HuH-7.5 (cell line): ENCODE measurements at places on chromosomes 12 and 14.

GRCh38 chr12:120263748-120264085 is 1.8 kb downstream of the PXN start:
- no peak for DNase-seq

DNA sequence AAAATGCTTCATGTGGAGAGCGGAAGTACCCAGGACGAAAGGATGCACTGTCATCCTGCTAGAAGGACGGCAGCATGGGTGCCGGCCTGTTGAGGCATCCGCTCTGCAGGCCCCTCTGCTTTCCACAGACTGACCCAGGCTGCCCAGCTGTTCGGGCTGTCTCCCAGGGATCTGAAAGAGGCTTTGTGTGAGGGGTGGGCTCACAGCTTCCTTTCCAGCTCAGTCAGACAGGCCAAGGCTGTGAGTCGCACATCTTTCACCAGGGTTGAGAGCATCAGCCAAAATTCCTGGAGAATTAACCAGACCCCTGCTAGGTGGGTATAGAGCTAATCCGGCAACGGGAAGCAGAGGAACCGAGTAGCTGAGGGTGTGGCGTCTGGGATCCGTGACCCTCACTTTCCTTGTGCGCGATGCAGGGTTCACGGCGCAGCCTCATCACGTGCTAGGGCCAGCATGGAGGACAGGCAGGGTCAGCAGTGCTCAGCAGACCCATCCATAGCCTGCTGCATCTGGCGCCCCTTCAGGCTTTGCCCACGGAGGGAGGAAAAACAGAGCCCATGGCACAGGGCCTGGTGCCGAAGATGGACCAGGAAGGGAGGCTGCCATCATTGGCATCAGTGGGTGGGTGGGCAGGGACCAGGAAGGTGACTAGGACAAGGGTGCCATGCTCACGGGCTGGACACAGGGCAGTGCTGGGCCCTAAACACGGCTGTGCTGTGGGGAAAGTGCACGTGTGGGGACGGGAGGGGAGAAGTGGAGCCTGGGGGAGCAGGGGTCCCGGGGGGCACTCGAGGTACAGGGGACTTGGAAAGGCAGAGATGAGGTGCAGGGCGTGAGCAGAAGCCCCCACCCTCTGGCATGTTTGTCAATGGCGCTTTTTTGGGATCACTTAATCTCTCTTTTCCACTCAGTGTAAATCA is 9.2 kb upstream of the SIVA1 start:
- no peak for DNase-seq

DNA sequence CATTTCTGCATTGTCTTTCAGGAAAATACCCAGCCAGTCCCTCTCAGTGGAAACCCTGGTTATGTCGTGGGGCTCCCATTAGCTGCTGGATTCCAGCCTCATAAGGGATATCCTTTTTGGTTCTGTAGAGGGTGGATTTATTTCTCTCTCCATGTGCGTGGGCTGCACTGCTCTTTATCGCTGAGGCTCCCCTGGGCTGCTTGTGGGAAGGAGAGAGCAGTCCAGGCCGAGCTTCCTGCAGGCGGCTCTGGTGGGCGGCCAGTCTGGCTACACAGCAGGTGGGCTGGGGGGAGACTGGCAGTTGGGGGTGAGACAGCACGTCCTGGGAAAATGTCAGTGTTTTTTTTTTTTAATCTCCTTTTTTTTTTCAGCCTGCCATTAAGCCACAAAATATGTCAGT is 27.6 kb downstream of the TCTN1 start:
- DNase-seq = no peak

DNA sequence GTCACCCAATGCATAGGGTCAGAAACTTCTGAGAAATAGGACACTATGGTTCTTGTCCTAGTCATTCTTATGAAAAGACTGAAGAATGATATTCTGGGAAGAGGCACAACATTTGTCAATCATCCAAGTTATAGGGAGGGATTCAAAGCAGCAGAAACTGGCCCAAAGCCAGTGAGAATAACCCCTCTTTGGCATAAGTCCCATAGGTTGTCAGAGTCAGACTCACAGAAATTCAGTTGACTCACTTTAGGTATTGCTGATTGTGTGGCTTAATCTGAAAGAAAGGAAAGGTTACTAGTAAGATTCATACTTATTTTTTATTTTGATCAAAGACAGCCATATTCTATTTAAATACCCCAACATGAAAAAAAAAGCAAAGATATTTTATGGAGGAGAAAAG is 151.0 kb downstream of the SRGAP1 start:
- no peak for DNase-seq

DNA sequence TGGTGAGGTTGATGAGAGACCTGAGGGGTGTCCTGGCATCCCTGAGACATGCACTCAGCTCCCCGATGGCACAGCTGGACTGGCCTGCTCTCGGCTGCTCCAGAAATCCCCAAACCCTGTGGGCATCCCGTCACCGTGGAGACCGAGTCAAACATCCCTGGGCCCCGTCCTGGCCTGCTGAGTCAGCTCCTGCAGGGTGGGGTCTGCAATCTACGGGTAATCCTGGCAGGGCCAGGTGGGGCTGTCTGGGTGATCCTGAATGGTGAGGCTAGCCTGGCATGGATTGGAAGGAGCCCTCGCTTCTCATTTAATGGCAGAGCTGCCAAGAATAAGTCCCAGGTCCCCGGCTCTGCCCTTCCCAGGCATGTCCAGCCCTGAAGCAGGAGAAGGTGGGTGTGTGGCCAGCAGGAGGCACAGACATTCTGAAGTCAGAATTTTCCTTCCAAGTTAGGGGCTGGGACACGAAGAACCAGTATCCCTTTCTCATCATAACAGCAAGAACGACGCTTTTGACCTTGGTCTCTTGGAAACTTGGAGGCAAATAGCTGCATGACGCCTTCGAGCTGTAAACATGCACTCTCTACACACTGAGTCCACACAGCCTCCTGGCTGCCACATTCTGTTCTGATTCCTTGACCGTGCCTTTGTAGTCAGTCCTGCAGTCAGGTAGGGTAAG is 17.7 kb upstream of the SERPINA4 start:
- DNase-seq = no peak

DNA sequence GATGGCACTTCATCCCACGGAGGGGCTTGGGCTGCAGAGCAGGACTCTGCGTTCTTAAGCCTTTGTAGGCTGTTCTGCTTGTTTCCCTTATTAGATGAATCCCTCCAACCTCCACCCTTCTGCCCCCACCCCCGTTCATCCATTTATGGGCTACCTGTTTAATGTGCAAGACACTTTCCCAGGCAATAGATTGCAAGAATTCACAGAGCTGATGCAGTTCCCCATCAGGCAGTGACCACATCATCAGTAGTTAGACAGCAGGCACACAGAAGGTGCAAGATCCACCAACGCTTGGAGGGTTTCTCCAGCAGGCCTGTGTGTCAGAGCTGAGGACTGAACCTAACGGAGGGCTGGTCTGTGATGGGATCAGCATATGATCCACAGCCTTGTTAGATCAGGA is 1.2 kb upstream of the C1R start:
- DNase-seq = no peak

DNA sequence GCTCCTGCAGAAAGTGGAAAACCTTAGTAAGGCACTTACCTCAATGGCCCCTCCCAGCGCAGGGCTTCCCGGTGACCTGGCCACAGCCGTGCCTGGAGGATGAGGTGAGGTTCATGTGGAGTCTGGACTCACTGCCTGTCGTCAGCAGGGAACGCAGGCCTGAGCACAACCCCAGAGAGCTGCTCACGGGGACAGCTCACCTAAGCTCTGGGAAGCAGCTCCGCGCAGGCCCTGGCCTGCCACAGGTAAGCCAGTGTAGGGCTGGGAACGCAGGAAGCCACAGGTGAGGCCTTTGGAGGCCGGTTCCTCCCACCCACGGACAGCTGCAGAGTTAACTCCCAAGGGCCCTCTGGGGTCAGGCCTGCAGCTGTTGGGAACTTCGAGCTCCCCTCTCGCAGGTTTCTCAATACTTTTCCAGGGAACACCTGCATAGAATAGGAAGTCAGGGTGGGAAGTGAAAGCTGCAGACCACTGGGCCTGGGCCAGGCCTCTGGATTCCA is 32.7 kb downstream of the ANAPC7 start:
- no peak for DNase-seq

- no peak for DNase-seq
Observed at GRCh38 chr12:130982565-130983225, 29.0 kb downstream of the ADGRD1 start.

DNA sequence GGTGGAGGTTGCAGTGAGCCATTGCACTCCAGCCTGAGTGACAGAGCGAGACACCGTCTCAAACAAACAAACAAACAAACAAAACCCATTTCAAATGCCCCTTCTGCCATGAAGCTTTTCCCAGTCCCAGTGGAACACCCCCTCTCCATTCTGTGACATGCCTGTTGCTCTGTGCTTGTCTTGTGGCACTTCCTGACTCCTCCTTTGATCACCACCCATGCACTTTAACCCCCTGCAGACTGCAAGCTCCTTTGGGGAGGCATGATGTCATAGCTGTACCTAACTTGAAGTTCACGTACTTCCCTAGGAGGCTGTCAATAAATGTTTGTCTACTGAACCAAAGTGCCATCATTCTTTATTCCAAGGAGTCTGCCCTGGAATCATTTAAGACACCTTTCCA is 64.7 kb downstream of the TMCC3 start:
- DNase-seq = no peak

- no peak for DNase-seq
Observed at GRCh38 chr14:97179573-97179972, 382.4 kb downstream of the VRK1 start.

- no peak for DNase-seq
Observed at GRCh38 chr12:89484470-89484869, 40.1 kb downstream of the GALNT4 start.

DNA sequence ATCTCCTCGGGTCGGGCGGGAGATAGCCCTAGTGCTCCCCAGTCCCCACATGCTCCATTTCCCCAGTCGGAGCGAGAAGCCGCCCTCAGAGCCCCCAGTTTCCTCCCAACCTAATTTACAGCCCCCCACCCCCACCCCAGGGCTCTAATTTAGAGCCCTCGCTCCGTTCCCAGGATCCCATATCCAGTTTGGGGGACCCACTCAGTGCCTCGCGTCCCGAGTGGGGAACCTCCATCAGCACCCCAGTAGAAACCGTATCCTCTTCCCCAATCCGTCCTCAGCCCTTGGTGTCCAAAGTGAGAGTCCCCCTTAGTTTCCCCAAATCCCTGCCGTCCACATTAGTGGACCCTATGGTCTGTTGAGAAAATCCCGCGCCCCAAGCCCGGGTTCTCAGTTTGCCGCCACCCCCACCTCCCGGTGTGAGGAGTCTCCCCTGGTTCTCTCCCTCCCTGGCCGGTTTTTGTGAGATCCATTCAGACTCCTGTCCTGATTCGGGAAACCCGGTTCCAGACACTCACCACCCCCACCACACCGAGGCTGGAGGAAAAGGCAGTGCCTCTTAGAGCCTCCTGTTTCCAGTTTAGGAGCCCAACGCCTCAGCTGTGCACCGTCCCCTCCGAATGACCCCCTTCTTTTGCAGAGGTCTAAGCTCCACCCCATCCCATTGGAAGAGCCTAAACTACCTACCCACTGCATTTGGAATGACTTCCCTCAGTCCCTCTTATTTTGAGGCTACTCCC is 809 bp upstream of the MSI1 start:
- DNase-seq = no peak

DNA sequence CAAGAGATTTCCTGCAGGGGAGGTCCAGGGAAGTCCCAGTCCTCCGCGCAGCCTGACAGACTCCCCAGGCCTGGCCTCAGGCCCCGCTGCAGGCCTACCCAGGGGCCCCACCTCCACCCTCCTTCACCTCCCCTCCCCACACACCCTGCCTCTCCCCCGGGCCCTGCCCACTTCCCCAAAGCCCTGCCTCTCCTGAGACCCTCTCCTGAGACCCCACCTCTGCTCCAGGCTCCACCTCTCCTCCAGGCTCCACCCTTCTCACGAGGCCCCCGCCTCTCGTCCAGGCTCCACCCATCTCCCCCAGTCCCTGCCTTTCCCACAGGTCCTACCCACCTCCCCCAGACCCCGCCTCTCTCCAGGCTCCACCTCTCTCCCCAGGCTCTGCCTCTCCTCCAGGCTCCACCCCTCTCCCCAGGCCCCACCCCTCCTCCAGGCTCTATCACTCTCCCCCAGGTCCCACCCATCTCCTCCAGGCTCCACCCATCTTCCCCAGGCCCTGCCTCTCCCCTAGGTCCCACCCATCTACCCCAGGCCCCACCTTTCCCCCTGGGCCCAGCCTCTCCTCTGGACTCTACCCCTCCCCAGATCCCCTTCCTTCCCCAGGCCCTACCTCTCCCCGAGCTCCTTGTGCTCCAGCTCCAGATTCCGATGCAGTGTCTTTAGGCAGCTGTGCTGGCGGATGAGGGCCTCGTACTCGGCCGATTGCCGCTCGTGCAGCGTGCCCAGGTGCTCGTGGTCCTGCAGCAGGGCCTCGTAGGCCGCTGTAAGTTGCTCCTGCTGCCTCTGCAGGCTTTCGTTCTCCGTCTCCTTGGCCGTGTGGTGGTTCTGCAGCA is 58.8 kb upstream of the GPR68 start:
- peak; percentile 33 for DNase-seq

GRCh38 chr14:87916886-87917275 is 76.1 kb downstream of the GALC start:
- DNase-seq = no peak

- peak; percentile 47 for DNase-seq
Observed at GRCh38 chr12:25959071-25959961, 834 bp downstream of the RASSF8 start.

DNA sequence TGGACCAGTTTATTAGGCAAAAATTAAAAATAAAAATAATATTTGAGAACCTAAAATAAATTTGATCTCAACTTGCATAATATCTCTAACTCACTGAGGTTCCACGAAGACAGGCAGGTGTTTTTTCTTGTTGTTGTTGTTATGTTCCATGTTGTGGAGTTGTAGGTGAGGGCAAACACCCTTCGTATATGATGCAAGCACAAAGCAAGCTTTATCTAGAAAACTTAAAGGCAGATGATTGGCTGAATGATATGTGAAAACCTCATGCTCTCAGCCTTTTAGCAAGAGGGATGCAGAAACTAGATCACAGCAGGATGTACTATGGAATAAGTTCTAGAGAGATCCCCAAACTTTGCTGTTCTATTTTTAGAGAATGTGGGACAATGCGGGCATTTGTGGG is 502.7 kb downstream of the ETNK1 start:
- DNase-seq = no peak

DNA sequence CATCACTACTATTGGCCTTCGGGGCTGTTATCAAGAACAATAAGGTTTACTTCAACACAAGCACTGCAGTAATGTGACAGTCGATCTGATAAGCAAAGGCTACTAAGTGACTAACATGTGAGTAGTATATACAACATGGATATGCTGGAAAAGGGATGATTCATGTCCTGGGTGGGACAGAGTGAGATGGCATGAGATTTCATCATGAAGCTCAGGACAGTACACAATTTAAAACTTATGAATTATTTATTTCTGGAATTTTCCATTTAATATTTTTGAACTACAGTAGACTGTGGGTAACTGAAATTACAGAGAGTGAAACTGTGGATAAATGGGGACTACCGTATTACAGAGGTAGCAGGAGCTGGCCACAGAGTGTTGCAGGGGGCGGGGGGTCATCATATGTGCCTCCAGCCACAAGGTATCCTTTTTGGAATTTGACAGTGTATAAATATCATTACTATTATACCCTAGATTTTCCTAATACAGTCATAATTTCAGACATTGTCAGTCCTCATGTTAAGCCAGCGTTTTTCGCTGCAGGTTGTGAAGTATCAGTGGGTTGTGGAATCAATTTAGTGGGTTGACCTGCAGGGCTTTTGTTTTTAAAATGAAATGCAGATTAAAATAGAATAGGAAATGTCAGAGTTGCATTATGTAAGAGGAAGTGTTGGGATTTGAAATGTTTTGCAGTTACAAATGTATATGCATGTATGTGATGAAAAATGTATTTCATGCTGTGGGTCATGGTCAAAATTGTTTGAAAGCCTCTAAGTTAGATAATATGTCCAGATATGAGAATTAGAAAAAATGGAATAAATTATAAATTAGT is 148.0 kb upstream of the NUDT4 start:
- DNase-seq = no peak
